ENCODE measurements at places on chromosomes 3 and 15.

- no peak for DNase-seq
Measured at GRCh38 chr3:122055215-122055614, at the start of gene CD86. Gene CD86 (plus strand): TSS chr3:122055362. CDS start chr3:122055490, 128 bp downstream.

DNA sequence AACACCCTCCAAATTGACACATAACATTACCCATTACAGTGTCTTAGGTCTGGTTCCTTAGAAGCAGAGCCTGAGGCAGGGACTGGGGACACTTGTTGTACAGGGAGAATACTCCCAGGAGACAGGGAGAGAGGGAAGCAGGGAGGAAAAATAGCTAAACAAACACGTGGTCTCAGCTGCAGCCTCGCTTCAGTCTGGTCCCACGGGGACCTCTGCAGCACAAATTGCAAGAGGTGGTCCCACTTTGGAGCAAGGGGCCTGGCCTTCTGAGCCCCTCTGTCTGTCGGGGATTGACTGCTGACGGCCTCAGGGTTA lies 25.0 kb upstream of the PLA2G4D start:
- DNase-seq, result no peak

GRCh38 chr3:181458857-181459256 lies 252.9 kb upstream of the SOX2 start:
- no peak for DNase-seq

GRCh38 chr15:35602836-35603235 lies 56.9 kb upstream of the DPH6 start:
- no peak for DNase-seq

DNA sequence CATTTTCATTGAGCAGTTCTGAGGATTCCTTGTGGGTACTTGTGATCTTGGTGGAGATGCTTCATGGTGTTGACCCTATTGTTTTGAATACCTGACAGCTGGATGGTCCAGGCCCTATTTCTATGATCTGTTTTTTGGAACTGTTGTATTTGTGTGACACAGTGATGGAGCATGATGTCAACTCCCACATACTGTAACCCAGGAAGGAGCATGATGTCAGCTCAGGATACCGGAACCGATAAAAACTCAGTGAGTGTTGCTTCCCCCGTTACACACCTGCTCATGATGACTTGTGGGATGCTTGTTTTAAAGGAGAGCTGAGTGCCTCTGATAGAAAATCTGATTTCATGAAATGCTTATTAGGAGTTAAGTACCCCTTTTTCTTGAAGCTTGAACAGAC lies 45.1 kb downstream of the ZBTB38 start:
- no peak for DNase-seq

GRCh38 chr3:12503126-12503957 lies 19.1 kb downstream of the TSEN2 start:
- no peak for DNase-seq

DNA sequence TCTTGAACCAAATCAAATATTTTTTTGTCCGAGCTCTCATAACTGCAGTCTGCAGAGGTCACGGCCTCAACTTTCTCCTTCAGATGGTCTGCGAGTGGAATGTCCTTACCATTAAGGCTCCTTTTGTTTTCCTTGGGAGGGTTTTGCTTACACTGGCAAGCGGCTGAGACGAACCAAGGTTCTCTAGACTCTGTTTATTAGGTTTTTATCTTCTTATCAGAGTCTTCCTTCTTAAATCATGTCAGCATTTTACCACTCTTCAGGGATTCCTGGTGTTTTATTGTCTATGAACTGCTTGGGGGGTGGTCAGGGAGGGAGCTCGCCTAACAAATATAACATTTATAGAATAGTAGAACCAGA lies 773.7 kb upstream of the NR2F2 start:
- no peak for DNase-seq

- no peak for DNase-seq
Measured at GRCh38 chr3:77404871-77405270, 365.0 kb downstream of the ROBO2 start.

GRCh38 chr15:95459273-95459672 lies 871.2 kb upstream of the NR2F2 start:
- DNase-seq, result no peak

- DNase-seq, result no peak
Measured at GRCh38 chr3:125644036-125645005, 49.0 kb upstream of the OSBPL11 start.

GRCh38 chr3:141561426-141562034 lies 74.7 kb downstream of the RASA2 start:
- peak; percentile 66 for DNase-seq

DNA sequence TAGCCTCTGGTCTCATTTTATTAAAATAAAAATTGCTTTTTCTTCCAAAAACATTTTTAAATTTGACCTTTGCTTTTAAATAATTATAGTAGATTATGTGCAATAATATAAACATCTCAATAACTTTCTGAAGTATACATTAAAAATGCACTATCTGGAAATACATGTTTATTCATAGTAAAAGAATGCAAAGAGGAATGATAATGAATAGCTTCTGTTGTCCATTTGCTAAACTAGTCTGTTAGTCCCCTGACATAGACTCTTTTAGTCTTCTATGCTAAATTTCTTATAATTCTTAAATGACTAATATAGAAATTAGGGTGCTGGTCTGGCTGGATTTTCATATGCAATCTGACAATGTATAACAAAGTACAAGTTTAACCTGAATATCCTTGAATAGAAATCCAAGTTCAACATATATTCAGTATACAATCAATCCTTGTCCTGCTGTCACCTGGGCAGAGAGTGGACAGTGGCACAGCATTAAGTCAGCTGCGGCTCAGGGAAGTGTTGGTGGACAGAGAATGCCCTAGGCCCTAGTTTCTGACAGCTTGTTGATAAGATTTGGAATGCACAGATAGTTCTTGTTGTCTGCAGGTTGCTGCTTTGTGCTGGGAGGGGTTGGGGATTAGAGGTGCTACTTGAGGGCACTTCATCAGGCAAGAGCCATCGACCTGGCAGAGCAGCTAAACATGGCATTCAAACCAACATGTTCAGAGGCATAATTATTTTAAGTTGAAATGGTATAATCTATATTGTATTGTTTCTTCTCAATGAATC lies 161.7 kb downstream of the MBNL1 start:
- no peak for DNase-seq

DNA sequence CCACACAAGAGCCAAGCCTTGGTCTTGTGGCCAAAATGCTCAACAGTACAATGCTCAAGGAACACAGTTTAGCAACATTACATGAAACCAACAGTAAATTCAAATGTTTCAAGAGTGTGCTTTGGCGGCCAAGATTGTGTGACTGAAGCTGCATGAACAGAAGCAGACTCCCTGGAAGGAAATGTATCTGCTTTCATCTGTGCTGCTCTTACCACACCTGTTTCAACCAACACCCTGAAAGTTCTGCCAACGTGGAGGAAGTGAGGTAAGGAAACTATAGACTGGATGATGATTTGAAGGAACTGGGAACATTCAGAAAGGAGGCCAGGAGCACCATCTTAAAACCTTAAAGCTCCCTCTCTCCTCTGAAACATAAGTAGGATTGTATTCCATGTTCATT lies 55.7 kb downstream of the MB21D2 start:
- no peak for DNase-seq

DNA sequence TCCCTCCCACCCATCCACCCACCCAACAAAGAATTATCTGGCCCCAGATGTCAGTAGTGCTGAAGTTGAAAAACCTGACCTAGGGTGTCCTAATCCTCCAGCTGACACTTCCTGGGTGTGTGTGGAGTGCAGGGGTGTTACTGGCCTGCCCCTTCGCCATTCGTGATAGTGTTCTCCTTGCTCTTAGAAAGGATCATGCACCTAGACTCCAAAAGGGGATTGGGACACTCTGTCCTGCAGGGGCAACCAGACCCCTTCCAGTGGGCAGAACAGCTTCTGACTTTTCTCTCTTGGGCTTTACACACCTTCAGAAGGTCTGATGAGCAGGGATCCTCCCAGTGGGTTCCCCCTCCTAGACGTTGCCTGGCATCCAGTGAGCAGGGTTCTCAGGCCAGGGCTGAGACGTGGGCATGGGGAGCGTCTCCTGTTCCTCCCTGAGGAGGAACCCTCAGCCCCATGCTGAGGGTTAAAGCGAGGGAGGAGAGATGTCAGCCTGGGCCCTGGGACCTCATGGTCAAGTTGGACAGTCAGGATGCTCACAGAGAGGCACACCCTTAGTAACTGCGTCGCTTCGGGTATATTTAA lies 75.0 kb downstream of the AAGAB start:
- no peak for DNase-seq

GRCh38 chr3:182909318-182910040 lies 70.9 kb downstream of the DCUN1D1 start:
- peak; percentile 7 for DNase-seq

GRCh38 chr3:47533481-47533880 lies 20.0 kb upstream of the ELP6 start:
- DNase-seq, result no peak

GRCh38 chr3:100879195-100879810 lies 113.9 kb downstream of the ABI3BP start:
- no peak for DNase-seq

DNA sequence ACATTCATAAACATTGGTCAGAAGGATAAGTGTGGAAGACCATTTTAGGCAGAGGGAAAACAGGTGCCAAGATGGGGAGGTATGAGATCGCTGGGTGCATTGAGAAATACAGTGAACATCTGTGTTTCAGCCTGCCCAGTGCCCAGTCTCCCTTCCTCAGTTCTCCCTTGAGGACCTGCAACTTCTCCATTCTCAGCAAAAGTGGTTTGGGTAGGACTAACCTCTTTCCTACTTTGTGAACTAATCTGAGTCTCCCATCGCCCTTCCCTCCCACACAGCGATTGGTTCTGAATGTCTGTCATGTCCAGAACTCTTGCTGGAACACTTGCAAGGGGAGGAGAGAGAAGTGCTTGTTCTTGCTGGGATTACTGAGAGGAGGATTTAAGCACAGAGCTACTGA lies 10.9 kb upstream of the CCNL1 start:
- DNase-seq, result no peak

- DNase-seq, result no peak
Measured at GRCh38 chr3:177589911-177590381, 392.7 kb upstream of the TBL1XR1 start.

GRCh38 chr15:90742087-90742486 lies 24.9 kb downstream of the BLM start:
- DNase-seq, result no peak

- DNase-seq, result no peak
Measured at GRCh38 chr3:128873244-128874022, 6.0 kb upstream of the ACAD9 start.

- no peak for DNase-seq
Measured at GRCh38 chr3:14376348-14377043, 25.9 kb upstream of the SLC6A6 start.

DNA sequence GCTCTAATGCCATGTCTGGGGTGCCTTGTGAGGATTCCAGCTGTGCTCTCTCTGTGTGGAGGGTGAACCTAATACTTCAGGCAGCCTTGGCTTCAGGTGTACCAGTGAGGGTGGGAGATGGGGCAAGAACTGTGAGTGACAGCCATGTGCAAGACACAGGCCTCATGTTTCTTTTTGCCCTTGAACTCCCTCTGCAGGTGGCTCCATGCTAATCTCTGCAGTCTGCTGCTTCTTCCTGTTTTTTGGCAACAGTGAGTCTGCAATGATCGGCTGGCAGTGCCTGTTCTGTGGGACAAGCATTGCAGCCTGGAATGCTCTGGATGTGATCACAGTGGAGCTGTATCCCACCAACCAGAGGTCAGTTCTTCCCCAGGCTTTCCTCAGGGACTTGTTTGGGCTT lies 189.3 kb downstream of the SV2B start:
- no peak for DNase-seq
